Activated T-helper 1 cell treated with Interleukin-2 at 50 U/mL for 16 hours (primary cell): ENCODE measurements at places on chromosomes 4 and X.

GRCh38 chr4:169311643-169312365 is 41.0 kb upstream of the SH3RF1 start:
- DNase-seq = no peak

DNA sequence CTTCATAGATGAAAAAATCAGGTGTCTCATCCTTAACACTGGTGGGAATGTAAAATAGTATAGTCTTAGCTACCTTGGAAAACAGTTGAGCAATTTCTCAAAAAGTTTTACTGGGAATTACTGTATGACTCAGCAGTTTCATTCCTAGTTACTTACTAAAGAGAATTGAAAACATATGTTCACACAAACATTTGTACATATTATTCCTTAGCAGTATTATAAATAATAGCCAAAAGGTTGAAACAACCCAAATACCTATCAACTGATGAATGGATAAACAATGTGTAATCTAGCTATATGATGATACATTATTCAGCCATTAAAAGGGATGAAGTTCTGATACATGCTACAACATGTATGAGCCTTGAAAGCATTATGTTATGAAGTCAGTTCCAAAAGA is 41.7 kb downstream of the RBM46 start:
- DNase-seq = no peak

DNA sequence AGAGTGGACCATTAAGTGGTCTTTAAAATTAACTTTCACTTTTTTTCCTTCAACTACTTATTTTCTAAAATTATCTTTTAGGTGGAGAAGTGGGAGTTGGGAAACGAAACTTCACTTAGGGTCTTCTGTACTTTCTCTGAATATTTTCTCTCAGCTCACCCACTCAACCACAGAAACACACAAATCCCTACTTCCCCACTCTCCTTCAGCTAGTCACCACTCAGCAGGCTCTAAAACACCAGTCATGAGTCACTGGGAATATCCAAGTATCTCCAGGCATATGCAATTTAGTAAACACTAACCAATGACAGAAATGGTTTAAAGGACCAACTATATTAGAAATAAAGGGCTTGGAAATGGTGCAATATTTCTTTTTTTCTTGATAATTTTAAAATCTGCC is 153.0 kb upstream of the RPS6KA6 start:
- DNase-seq = no peak

DNA sequence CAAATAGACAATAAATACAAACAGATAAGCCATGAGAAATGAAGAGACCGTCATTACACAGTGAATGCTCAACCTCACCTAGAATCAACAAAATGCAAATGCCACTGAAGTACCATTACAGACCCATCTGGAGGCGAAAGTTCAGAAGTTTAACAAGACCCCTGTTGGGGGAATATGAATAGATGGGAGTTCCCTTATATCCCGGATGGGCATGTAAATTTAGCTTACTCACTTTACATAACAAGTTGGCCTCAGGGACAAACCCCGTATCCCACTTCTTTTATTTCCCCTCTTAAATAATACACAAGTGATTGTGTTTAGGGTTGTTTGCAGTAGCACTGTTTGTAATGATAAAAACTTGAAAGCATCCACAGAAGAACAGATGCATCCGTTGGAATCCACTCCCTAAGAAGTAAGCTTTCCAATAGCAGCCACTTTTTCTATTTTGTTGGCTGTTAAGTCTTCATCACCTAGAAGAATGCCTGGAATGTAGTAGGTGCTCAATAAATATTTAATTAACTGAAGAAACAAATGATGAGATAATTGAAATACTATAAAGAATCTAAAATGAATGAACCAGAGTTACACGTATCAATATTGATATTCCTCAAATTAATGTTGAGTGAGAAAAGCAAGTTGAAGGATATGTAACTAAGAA is 1076.3 kb upstream of the TENM3 start:
- DNase-seq = no peak

- no peak for DNase-seq
Observed at GRCh38 chrX:10045327-10046000, 78.3 kb downstream of the CLDN34 start.
